Stimulated activated CD4-positive, alpha-beta T cell treated with anti-CD3 and anti-CD28 coated beads, Interleukin-12 subunit alpha, Interleukin-12 subunit beta, amount 100 ng/mL, for 4 hours (primary cell): ENCODE measurements at places on chromosomes 1 and 21.
A peak's percentile ranks its signal among the peaks of the same experiment; 100 is the strongest.

GRCh38 chr1:156721535-156721934 is 6.7 kb upstream of the METTL25B start:
- DNase-seq, result no peak

GRCh38 chr1:152646656-152647055 is 16.5 kb upstream of the LCE2D start:
- DNase-seq, result no peak

DNA sequence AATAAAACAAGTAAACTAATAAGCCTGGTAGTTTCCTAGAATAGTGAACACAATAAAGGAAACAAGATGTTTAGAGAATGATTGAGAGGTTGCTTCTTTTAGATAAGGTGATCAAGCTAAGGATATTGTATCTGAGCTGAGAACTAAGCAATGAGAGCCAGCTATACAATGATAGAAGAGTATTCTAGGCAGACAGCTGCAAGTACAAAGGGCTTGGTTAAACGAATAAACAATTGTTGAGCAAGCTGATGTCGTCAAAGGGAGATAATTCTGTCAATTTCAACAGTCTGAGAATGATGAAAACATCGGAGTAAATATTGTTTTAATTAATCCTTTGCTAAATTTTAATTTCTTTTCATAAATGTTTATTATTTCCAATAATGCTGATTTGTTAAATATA is 5.5 kb upstream of the FH start:
- DNase-seq, result no peak

- no peak for DNase-seq
Measured at GRCh38 chr1:112704391-112704933, 2.5 kb downstream of the RHOC start.

DNA sequence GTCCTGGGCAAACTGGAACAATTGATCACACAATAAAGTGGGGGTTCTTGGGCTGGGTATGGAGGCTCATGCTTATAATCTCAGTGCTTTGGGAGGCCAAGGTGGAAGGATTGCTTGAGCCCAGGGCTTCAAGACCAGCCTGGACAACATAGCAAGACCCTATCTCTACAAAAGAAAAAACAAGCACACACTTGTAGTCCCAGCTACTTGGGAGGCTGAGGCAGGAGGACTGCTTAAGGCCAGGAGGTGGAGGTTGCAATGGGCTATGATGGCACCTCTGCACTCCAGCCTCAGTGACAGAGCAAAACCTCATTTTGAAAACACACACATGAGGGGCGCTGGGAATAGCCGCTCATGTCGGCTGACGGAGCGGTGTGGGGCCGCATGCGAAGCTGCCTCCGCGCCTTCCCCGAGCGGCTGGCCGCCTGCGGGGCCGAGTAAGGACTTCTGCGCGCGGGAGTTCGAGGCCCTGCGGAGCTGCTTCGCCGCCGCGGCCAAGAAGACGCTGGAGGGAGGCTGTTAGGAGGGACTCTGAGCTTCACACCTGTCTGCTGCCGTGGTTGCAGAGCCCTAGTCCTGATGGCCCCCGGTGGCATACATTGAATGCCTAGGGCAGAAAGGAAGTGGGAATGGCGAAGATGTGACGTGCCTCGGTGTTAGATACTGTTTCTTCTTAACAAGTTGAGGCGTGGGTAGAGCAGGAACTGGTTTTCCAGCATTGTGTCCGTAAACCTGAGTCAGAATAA is 59.5 kb downstream of the ACBD3 start:
- no peak for DNase-seq

GRCh38 chr1:172326136-172326535 is 94.3 kb upstream of the C1orf105 start:
- DNase-seq, result no peak

DNA sequence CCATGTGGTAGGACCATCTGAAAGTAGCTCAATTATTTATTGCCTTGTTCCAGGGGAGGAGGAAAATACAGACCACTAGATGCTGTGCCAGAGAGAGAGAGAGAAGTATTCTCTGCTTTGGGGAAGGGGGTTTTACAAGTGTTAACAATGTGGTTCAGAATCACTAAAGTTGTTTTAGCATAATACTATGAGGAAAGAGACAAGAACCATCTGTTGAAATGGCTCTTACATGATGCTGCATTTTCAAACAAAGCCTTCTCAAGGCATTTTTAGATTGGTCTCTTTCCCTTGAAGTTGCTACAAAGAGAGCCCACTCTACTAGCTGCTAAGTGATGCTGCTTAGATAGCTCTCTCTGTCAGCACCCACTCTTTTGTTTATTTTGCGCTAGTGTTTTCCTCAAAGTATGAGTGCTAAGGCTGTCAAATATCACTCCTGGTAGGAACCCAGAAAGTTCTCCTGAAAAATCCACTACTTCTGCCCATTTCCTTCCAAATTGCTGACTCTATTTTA is 255.1 kb downstream of the NFIA start:
- DNase-seq, result no peak

DNA sequence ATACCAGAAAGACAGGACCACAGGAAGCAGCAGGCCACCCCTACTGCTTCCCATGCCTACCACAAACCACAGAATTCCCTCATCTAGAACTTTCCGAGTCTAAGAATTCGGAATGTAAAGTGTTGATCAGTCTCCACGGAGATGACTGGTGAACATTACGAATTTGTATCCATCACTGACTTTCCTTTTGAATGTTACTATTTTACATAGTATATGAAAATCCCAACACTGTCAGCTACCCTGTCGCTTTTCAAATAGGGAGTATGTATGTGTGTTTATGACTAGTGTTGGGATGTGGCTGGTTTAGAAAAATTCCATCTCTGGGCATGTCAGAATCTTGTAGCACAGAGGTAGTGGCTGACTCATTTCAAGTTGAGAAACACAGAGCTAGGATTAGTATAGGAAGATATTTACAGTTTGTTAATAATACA is 118.2 kb downstream of the COQ8A start:
- no peak for DNase-seq

DNA sequence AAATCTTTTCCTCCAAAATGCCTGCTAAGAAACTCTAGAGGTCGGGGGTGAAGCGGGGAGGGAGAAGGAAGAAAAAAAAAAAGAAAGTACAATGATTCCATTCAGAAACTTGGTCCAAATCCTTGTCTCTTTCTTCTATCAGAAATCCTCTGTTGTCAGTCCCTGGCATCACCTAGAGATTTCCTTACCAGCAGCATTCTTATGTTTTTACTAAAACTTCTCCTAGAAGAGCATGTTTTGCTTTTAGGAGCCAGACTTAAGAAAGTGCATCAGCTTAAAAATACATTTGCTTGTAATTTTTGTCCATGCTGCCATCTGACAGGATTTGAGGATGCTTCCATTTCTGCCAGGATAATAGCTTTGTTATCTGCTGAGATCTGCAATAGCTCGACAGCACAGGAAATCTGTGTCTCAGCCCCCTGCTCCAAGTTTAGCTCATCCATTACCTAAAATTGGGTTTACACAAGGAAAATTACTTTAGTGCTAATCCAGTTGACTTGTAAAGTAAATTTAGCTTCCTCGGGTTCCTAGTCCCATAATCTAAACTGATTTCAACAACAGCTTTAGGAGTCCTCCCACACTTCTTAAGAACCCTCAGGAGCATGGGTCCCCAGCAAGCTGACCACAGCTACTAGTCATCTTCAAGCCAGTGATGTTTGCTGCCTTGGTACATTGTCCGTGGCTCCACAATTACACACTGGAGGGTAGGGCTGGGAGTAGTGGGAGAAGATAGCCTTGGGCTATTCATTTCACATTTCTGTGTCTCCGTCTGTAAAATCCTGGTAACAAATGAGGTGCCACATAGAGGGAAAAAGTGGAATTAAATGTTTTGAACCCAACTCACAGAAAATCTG is 92.3 kb upstream of the UBE2U start:
- no peak for DNase-seq

GRCh38 chr1:43937179-43937865 is 3.7 kb downstream of the ARTN start:
- DNase-seq, result no peak

- DNase-seq, result no peak
Measured at GRCh38 chr1:55060133-55060999, 21.0 kb downstream of the PCSK9 start.

- no peak for DNase-seq
Measured at GRCh38 chr1:72184099-72184701, 98.1 kb downstream of the NEGR1 start.

- no peak for DNase-seq
Measured at GRCh38 chr1:20726932-20727745, 5.4 kb downstream of the SH2D5 start.

- no peak for DNase-seq
Measured at GRCh38 chr1:208604295-208604694, 360.1 kb upstream of the PLXNA2 start.

DNA sequence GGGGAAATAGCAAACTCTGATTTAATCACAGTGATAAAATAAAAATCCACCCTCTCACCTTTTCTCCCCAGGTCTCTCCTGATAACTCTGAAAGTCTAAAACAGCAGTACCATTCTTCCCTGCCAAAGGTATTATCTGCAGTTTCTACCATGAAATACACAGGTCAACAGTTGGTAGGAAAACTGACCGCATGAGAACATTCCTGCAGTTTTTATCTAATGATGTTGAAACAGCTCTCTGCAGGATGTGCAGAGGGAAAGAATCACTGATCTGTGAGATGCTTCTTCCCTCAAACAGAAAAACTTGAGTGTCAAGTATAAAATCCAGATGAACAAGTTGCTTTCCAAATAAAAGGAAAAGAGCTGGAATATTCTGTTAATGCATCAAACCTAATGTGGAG is 39.1 kb downstream of the KCNJ6 start:
- DNase-seq, result no peak

GRCh38 chr1:117060441-117061317 is 553 bp downstream of the TTF2 start:
- DNase-seq, result no peak

- no peak for DNase-seq
Measured at GRCh38 chr1:26287033-26287711, 7.3 kb downstream of the SH3BGRL3 start.

DNA sequence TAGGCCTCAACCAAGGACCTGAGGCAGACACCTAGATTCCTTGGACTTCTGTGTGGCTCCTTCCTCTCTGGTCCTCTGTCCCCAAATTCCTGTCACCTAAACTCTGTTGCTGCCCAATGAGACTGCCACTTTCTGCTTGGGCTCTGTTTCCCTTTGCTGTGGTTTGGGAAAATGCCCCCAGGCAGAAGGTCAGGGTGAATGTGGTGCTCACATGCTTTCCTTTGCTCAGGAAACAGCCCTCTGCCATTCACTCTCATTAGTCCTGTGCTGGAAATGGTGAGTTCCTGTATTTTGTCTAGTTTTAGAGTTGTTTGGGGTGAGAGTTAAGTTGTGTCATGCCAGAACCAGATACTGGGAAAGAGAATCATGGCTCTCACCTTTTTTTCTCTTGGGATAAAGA is 22.7 kb upstream of the SHE start:
- no peak for DNase-seq

GRCh38 chr1:65820983-65821382 is 28.3 kb downstream of the PDE4B start:
- DNase-seq, result no peak

DNA sequence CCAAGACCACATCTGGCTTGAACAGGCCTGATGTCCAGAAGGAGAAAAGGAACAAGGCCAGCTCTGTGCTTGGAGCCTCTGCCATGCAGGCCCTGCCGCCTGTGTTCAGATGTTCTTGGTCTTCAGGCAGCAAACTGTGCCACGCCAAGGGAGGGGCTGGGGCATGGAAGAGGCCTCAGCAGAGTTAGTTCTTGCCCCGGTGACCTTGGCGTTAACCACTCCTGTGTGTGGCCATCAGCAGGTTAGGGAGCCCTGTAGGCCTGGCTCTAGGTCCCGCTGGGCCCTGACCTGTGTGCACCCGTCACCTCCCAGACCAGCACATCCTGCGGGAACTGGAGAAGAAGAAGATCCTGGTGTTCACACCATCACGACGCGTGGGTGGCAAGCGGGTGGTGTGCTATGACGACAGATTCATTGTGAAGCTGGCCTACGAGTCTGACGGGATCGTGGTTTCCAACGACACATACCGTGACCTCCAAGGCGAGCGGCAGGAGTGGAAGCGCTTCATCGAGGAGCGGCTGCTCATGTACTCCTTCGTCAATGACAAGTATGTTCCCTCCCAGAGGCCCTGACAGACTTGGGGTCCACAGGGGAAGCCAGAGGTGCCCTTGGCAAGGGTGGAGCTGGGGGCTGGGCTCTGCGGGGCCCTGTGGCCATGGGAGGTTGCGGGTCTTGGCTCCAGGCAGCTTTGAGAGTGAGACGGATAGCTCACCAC is 7.1 kb downstream of the ZC3H12A start:
- no peak for DNase-seq

- no peak for DNase-seq
Measured at GRCh38 chr21:39077876-39078275, 105.4 kb downstream of the PSMG1 start.

GRCh38 chr1:156104065-156104810 is 10.3 kb upstream of the LMNA start:
- DNase-seq, result no peak

DNA sequence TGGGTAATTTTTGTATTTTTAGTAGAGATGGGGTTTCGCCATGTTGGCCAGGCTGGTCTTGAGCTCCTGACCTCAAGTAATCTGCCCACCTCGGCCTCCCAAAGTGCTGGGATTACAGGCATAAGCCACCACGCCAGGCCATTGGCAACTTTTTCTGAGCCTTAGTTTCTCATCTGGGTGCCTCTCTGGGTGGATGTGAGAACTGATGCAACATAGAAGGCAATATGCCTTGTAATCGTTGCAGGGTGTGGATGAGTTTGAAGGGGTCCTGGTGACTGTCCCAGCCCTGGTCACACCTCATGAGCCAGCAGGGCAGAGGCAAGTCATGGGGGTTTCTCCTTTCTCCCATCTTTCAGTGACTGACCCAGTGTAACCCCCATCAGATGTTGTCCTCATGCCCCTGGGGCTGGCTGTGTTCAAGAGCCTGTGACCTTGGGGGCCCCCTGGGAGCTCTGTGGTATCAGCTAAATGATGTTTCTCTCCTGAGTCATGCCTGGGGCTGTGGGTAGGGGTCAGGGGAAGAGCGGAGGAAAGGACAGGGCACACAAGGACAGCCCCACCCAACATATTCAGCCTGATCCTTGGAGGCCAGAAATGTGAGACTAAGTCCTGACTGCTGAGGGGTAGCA is 3.6 kb downstream of the COL9A2 start:
- DNase-seq, result no peak

GRCh38 chr1:103953386-103953785 is 203.7 kb downstream of the AMY1C start:
- no peak for DNase-seq

GRCh38 chr1:68116643-68117235 is 66.3 kb upstream of the DIRAS3 start:
- DNase-seq, result peak; percentile 28

- DNase-seq, result no peak
Measured at GRCh38 chr1:11054666-11055065, 5.2 kb downstream of the SRM start.

- DNase-seq, result no peak
Measured at GRCh38 chr1:164803366-164803765, 244.4 kb downstream of the PBX1 start.

- no peak for DNase-seq
Measured at GRCh38 chr1:201573030-201573429, 34.1 kb downstream of the NAV1 start.

DNA sequence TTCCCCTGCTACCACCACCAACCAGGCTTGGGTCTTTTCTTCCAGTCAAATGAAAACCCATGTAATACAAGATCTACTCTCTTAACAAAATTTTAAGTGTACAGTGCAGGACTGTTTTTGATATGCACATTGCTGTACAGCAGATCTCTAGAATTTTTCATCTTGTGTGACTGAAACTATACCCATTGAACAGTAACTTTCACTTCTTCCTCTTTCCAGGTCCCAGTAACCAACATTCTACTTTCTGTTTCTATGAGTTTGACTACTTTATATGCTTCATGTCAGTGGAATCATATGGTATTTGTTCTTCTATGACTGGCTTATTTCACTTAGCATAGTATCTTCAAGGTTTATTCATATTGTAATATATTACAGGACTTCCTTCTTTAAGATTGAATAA is 45.3 kb upstream of the PLPPR4 start:
- no peak for DNase-seq
